Activated T-cell treated with anti-CD3 and anti-CD28 coated beads, Interleukin-2, amount 50 U/mL, for 48 hours (primary cell): ENCODE measurements at places on chromosomes 4 and X.

DNA sequence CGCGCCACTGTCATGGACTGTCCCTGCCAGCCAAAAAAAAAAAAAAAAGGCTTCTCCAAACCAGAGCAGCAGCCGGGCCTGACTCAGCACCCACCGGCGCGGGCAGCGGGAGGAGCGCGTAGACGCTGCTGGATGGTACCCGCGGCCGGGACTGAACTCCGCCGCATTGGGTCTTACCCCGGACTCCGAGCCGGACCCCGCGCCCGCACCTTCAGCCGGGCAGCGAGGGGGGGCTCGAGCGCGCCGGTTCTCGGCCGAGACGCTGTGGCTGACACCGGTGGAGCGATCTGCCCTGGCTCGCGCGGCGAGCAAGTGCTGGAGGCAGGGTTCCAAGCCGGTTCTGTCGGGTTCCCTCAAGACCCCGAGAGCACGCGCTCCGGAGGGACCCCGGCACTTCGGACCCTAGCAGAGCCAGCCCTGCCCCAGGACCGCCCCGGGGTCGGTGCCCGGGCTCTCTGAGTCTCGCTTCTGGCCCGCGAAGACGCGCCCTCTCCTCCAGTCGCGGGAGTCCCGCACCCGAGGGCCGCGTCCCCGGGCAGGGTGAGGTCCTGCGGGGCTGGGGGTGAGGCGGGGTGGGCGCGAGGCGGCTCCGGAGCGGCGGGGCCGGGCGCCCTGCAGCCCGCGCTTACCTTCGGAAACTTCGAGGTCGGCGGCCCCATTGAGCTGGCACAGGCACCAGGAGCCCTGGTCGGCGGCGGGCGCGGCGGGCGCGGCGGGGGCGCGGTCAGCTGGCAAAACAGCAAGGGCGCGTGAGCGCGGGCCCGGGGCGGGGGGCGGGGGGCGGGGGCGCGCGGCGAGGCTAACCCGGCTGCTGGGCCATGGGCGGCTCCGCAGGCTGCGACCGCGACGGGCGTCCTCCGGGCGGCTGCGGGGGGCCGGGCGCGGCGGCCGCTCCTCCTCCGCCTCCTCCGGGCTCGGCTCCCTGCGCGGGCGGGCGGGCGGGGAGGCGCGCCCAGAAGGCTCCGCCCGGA lies 11.8 kb upstream of the MAN2B2 start:
- DNase-seq: peak; percentile 35

- no peak for DNase-seq
Observed at GRCh38 chrX:42900947-42901346, 123.0 kb upstream of the PPP1R2C start.

DNA sequence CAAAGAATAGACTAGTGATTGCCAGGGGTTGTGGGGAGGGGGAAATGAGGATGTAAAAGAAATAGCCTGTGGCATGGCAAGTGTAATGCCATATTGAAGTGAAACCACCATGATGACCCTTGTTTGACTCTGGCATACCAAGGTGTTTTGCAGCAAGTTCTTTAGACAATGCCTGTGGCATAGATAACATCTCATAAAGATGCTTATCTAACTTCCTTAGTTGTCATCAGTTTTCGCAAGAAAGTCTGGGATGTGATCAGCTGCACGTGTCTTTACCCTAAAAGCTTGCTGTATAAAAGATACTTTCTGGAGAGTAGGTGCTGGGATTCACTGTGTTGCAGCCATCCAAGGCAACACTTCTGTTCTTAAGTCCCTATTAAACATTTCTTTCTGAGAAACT lies 176.1 kb upstream of the MAGEB16 start:
- DNase-seq: no peak

DNA sequence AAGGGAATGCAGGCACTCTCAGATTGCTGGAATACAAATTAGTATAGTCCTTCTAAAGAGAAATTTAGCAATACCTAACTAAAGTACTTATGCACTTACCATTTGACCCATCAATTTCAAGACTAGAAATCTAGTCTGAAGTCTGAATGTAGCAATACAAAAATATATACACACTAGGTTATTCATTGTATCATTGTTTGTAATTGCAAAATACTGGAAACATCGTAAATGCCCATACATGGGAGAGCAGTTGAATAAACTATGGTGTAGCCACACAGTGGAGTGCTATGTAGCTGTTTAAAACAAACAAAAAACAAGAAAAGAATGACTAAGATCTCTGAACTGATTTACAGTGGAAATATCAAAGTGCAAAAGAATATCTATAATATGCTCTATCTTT lies 346.4 kb downstream of the ZNF674 start:
- DNase-seq: no peak

GRCh38 chrX:85897362-85898126 lies 149.8 kb downstream of the CHM start:
- DNase-seq: no peak

DNA sequence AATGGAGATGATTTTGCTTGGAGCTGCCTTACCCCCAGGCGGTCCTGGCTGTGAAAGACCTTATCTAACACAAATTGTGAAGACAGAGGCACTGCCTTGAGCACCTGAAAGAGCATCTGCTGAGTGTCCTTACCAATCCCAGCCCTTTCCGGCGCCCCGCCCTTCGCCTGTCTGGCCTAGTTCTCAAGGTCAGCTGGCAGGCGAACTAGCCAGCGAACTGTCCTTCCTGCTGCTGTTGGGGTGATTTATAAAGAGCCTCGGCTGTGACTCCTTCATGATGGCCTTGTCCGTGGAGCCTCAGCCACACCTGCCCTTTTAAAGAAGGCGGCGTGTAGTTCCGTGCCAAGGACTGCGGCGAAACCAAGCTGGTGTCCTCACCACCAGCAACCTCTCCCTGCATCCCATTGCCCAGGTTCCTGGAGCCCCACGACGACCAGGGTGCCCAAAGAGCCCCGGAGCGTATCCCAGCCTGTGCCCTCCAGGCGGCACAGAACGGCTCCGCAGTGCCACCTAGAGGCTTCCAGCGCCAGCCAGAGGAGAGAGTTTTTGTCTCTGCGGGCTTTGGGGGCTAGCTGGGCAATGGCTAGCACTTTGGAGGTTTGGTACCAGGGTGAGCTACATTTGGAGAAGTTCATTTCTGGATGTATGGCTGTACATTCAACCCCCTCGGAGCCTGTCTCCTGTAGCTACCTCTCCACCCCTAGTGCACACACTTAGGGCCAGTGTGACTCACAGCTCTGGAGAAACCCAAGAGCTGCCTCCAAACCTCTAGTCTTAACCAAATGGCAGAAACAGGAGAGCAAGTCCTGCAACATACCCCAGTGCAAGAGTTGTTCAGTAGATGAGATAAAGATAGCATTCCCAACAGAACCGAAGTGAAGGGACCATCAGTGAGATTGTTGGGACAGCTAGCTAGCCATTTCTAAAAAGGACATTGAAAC lies 36.8 kb upstream of the VMA21 start:
- peak; percentile 67 for DNase-seq

- DNase-seq: no peak
Observed at GRCh38 chrX:15594371-15594770, 6.4 kb downstream of the ACE2 start.

DNA sequence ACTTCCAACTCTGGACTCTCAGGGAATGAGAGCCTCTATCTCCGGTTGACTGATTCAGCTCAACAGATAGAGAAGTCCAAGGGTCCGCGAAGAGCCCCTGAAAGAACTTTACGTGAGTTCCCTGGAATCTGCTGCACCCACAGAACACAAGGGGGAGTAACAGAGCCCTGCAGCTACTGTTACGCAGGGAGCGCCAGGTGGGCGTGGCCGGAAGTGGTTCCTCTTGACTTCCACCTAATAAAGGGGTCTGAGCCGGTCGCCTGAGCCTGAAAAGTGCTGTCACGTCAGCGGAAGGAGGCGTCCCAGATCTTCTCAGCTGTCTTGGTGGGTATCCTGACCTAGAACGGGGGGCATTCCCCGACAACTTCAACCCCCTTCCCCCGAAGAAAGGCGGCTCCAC lies at the start of gene MAGEB6:
Gene MAGEB6, plus strand, starts transcription at position 237 of the 400 bp plus-strand sequence. CDS start 1,407 bp downstream, outside the sequence.
- no peak for DNase-seq

DNA sequence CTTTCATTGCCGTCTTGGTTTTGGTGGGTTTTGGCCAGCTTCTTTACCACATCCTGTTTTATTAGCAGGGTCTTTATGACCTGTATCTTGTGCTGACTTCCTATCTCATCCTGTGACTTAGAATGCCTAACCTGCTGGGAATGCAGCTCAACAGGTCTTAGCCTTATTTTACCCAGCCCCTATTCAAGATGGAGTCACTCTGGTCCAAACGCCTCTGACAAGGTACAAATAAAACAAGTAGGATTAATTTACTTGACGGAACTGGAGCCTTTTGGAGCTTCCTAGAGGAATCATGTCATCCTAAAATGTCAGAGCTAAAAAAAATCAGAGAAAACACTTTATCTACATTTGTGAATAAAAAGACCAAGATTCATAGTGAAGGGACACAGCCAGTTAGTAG lies 66.2 kb upstream of the ATXN3L start:
- DNase-seq: no peak

- no peak for DNase-seq
Observed at GRCh38 chr4:22416403-22416802, 99.5 kb downstream of the ADGRA3 start.

- DNase-seq: no peak
Observed at GRCh38 chrX:101362757-101363156, 14.2 kb upstream of the TIMM8A start.

- no peak for DNase-seq
Observed at GRCh38 chr4:148071009-148071408, 339.1 kb downstream of the ARHGAP10 start.

DNA sequence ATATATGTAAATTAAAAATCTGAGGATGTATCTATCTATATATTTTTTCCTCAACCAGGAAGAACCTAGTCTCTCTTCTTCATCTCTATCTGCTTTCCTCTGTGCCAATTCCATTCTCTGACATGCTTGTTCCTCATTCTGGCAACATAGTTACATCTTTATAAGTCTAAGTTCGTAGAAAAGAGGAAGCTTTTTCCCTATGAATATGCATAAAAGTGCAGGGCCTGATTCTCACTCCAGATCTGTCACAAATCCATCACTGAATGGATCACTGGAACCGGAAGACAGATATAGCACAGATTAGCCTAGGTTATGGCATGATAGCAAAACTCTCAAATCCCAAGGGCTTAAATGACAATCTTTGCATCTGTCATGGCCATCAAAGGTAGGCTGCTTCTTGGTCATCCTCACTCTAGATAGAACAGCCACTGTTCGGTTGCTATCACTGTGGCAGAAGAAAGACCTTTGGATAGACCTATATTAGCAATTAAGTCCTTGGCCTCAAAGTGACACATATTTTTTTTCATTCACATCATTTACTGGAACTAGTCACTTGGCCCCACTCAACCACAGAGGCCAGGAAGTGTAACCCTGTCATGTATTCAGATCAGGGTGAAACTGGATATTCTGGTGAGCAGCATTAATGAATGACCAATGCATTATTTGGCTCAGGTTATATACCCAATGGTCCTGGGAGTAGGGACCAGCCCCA lies 22.2 kb downstream of the DTHD1 start:
- DNase-seq: no peak

GRCh38 chr4:7518871-7519637 lies 84.3 kb upstream of the PSAPL1 start:
- no peak for DNase-seq

DNA sequence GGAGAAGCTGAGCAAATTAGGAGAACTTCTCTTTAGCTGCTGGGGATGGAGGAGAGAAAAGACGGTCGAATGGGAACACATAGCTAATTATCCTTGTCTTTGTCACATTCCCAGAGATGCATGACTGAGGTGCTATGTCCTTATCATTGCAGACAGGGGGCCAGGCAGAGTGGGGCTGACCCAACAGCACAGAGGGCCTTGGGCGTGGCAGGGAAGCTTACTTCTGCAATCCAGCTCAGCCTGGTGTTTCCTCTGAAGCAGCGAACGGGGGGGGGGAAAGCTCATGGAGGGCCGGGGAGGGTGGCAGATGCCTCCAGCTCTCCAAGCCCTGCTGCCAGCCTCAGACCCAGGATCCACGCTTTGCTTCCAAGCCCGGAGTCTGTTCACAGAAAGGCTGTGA lies 50.8 kb upstream of the HOPX start:
- DNase-seq: no peak

DNA sequence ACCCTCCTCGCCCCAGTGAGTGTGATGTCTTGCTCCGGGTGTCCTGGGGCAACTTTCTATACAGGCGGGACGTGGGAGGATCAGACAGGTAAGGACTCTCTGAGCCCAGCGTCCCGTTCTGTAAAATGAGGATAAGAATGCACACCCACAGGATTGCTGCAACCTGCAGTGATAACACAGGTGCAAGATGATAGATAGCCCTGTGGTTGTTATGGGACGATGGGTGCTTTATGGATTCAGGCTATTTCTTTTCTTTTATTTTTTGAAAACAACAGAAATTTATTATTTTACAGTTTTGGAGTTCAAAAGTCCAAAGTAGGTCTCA lies 28.6 kb downstream of the BEX3 start:
- no peak for DNase-seq

DNA sequence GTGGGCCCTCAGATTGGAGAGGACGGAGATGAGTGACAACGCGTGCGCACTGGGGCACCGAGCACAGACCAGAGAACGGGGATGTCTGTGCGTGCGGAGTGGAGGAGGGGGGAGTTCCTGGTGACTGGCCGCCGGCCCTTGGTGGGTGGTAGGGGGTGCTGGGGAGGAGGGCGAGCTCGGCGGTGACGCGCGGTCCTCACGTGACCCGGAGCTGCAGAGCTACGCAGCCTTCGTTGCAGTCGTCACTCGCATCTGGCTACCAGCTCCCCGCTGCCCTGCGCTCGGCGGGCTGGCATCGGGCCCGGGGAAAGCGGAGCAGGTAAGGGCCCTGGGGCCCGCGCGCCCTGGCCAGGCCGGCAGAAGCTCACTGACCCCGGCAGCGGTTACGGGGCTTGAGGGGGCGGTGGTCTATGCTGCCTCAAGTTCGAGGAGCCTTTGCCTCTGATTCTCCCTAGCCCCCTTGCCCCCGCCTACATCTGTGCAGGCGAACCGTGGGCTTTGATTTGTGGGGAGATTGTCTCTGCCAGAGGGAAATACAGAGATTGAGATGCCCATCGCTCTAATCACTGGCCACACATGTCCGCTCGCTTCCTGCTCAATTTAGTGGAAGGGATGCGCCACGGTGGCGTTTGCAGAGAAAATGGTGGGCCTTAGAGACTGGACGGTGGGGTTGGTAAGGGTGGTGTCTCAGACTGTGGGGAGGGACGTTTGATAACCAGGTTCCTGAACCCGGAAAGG lies at the start of gene ARMCX4:
Gene ARMCX4, plus strand, starts transcription at position 245 of the 738 bp plus-strand sequence. CDS start 3,134 bp downstream, outside the sequence.
- DNase-seq: peak; percentile 35

DNA sequence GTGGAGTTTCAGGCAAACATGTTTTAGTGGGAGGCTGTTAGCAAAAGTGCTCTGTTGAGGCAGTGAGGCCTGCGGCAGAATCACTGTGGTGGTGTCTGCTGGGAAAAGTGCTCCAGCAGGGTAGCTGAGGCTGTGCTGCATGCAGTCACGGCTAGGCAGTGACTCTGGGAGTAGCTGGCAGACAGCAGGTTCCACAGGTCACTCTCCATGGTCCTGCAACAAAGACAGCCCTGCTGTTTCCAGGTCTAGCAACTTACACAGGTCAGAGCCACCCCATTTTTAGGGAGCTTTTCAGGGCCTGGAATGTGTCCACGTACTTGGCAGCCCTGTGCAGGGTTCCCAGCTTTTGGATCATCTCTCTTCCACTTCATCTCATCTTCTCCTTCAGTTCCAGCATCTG lies 184.3 kb downstream of the NAA11 start:
- no peak for DNase-seq

- DNase-seq: no peak
Observed at GRCh38 chr4:25448379-25449109, 71.5 kb downstream of the ANAPC4 start.

GRCh38 chrX:16559206-16559619 lies 90.7 kb upstream of the S100G start:
- no peak for DNase-seq
